ENCODE measurements at places on chromosomes 12 and 14. TPM values are rescaled to one million over a fixed set of nuclear protein-coding genes. Genes with fewer than 3 reads are reported as not detected.

Gene TAS2R8
- not detected for total RNA-seq

GRCh38 chr12:117023998-117024960 lies 74.9 kb downstream of the TESC start:
- no peak overlapping the region for H3K4me3 ChIP-seq
- DNase-seq = no peak
- peaks cover 11% of the 10 kb centered on the region for H3K4me1 ChIP-seq
- no peaks in the 10 kb centered on the region for H3K27me3 ChIP-seq

DNA sequence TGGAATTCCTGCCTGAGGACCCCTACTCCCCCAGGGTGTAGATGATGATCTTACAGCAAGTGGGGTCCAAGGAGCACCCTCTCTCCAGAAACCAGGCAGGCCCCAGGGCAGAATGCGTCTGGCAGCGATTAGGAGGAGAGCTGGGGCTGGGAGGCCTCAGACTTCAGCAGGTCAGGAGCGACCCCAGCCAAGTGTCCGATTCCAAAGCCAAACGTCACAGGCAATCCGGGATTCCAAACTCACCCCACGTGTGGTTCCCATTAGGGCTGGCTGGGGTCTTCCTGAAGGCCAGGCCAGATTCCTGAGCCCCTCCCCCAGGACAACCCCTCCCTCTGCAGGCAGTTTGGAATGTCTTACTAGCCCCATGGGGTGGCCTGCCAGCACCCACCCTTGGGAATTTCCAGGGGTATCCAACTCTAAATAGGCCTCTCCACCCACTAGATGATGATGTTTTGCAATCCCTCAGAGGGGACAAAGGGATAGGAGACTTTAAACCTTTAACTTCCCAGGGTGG lies 17.3 kb upstream of the FIGNL2 start:
- H3K4me3 ChIP-seq = no peak overlapping the region
- peaks cover 71% of the 10 kb centered on the region for H3K27me3 ChIP-seq
- no peak overlapping the region for H3K27ac ChIP-seq
- DNase-seq = no peak

DNA sequence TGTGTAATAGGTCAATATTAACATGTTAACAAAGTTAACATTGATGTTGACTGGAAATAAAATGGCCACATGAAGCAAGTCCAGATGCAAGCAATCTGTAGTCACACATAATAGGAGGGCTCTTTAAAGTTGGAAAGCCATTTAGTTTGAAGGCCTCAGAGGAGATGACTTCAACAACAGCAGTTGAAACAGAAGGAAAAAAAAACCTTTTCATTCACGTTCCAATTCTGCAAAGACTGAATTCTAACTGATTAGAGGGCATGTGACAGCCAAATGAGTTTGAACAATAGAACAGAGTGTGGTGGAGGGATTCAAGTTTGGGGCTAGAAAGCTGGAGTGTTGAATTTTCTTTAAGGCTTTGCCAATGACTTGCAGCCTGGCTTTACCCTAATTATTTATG lies 41.5 kb upstream of the DAAM1 start:
- H3K4me1 ChIP-seq = no peaks in the 10 kb centered on the region
- no peak overlapping the region for H3K27ac ChIP-seq
- no peaks in the 10 kb centered on the region for H3K36me3 ChIP-seq
- DNase-seq = no peak
- no peak overlapping the region for H3K4me3 ChIP-seq

DNA sequence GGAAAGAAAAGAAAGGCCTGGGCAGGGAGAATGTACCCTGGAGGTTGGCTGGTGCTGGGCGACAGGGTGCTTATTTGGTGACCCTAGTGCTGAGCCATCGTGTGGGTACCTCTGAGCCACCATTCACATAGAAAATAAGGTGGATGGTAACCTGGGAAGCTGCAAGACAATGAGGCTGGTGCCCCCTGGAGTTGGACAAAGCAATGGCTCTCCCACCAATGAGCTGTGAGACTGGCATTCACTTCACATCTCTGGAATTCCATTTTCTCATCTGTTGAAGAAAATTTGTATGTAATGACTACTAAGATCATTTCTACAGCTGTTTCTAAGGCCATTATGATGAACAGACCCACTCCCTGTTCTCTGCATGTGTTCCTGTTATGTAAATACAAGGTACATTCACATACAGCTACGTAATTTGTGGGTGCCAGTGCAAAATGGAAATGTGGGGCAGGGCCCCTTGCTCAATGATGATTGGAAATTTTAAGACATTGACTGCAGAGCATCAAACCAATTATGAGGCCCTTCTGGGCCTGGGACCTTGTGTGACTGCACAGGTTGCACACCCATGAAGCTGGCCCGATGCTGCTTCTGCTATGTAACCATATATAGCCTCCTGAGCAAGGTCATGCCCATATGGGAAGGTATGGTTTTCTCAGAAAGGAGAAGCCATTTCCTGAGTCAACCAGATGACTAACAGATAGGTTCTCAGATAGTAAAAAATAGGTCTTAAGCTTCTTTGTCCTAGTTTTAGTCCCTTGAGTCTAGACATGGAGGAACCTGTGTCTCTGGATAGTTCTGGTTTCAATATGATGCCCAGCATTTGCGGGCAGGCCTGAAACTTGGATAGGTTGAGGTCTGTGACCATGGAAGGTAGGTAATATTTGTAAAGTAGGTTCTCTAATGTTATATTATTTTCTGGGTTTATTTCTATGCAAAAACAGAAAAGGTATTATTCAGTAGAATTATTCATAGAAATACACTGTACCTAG lies 63.4 kb upstream of the IGF1 start:
- H3K27ac ChIP-seq = no peak overlapping the region
- no peak overlapping the region for H3K4me3 ChIP-seq
- peaks cover 5% of the 10 kb centered on the region for H3K27me3 ChIP-seq
- H3K4me1 ChIP-seq = peaks cover 8% of the 10 kb centered on the region
- DNase-seq = no peak

DNA sequence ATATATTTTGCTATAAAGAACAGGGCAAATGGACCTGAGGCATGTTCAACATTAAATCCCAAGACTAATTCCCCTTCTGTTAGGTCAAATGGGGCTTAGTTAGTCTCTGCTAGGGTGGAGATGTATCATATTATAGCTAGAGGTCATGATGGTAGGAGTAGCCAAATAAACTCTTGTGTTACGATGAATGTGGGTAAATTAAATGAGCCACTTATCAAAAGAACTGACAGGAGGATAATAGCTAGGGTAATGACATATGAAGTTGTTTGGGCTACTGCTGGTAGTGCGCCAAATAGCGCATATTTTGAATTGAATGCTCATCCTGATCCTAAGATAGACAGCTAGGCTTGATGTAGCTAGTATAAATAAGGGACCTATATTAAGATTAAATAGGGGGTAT lies 445.0 kb downstream of the GXYLT1 start:
- H3K27ac ChIP-seq = no peak overlapping the region
- H3K36me3 ChIP-seq = no peaks in the 10 kb centered on the region
- no peaks in the 10 kb centered on the region for H3K27me3 ChIP-seq
- no peaks in the 10 kb centered on the region for H3K4me1 ChIP-seq
- no peak for DNase-seq
